ENCODE measurements at places on chromosomes 7 and 10. TPM values are rescaled to one million over a fixed set of nuclear protein-coding genes. Genes with fewer than 3 reads are reported as not detected.

SPDYE9 gene
- polyA plus RNA-seq, result 1.5 TPM

- DNase-seq, result no peak
Observed at GRCh38 chr10:61899997-61900828, 1.3 kb upstream of the ARID5B start.

DNA sequence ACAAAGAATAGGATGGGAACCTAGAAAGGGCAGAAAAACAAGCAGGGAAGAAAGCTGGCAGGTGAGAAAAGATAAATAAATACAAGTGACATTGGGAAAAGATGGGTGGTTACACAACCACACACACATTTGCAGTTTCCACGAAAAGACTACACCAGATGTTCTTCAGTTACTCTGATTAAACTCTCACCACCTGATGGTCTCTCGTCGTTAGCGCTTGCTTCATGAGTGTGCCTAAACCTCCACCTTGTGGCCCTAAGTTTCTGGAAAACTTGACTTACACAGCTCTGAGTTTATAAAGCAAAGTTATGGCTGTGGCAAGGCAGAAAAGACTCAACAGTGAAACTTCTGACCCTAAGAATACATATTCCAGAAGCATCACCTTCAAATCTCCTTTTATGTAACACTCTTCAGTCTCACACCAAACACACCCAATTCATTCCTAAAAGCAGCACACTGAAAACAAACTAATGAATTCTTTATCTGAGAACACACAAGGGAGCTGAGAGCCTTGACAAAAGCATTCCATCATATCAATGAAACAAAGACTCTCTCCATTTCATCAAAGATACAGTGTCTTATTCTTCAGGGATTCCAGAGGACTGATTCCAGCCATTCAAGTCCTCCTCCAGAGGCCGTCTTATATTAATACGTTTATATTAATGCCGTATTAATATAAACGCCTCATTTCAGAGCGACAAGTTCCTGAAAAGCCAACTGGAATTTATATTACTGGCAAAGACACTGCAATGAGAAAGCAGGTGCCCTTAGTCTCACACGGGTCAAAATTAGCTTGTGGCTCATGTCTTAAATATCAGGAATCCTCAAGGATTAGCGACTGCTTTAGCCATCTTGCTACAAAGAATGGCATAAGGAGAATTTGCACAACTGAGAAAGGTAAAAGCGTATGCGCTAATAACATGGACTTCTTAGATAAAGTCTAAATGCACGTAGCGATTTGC lies 77.6 kb downstream of the RNF216 start:
- DNase-seq, result no peak

GRCh38 chr10:5968681-5969453 lies 8.5 kb downstream of the IL15RA start:
- no peak for DNase-seq

DNA sequence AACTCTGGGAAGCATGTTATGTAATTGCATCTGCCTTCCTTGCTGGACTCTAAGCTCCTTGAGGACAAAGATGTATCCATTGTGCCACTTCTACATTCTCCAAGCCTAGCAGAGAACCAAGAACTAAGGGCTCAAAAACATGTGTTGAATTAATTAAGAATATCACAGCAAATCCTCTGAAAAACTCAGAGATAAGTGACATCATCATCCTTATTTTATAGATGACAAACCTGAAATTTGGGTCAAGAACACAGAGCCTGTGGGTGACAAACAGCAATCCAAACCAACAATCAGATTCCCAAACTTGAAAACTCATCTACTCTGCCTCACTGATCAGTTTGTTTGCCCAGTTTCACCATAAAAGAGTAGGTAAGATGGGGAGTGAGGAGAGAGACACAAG lies 503.6 kb upstream of the LRRN3 start:
- no peak for DNase-seq
